ENCODE measurements at places on chromosomes 5 and 9.

GRCh38 chr5:172791286-172791685 lies 20.3 kb upstream of the DUSP1 start:
- DNase-seq: no peak

- no peak for DNase-seq
Observed at GRCh38 chr5:105773241-105773640, 1897.5 kb downstream of the EFNA5 start.

GRCh38 chr5:35640623-35641022 lies 23.0 kb downstream of the SPEF2 start:
- no peak for DNase-seq

- DNase-seq: no peak
Observed at GRCh38 chr5:34501016-34501415, 155.1 kb upstream of the RAI14 start.

DNA sequence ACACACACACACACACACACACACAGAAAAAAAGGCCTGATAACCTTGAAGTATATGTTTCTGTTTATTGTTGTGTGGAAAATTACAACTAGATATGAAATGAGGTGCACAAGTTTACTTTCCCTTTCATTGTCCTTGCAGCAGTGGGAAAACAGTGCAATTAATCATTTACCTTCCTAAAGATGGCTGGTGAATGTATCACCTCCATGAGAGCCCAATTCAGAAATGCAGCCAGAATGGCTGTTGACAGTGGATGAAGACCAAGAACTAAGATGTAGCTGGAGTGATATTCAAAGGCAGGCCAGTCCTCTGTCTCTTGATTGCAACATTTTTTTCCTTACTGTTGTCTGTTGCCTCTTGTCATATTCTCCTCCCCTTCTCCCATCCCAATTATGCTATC lies 49.6 kb upstream of the EIF4EBP3 start:
- no peak for DNase-seq

- peak; percentile 40 for DNase-seq
Observed at GRCh38 chr5:133746834-133747233, 134.5 kb upstream of the FSTL4 start.

DNA sequence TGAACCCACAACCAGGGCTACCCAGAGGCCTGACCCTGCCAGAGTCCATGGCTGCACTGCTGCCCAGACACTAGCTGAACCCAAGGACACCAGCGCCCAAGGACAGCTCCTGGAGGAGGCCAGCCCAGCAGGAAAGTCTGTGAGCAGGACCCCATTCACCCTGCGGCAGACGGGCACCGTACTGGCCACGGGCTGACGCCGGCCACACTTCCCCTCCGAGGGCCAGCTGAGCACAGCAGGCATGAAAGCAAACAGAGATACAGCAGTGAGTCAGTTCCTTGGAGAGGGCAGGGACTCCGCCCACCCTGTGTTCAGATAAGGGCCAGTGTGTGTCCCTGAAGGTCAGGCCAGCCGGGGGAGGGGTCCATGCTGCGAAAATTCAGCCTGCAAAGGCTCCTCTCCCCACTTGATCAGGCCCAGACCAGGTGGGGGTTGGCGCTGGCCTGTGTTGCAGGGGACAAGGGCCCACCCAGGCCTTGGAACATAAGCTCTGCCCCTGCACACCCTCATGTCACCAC lies 3.2 kb downstream of the RNF208 start:
- no peak for DNase-seq

- DNase-seq: no peak
Observed at GRCh38 chr5:98455665-98456064, 317.8 kb upstream of the RGMB start.

- no peak for DNase-seq
Observed at GRCh38 chr5:140575309-140575708, 10.7 kb downstream of the SLC35A4 start.

- DNase-seq: no peak
Observed at GRCh38 chr5:79487251-79487650, 26.7 kb downstream of the HOMER1 start.

DNA sequence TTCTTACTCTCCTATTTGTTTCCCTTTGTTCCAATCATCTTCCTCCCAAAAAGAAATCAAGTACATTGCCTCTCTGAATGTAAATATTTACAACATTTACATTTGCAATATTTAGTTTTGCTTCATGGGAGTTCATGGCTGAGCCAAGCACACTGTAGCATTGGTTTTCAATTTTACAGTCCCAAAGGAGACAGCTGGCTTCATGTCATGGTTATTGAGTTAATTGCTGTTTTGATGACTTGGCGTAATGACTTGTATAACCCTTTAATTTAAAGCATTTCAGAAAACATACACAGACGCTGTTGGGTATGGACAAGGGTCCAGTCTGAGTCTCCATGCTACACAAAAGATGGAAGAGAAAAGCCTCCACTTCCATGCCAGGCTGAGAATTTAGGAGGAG lies 25.6 kb upstream of the VLDLR start:
- DNase-seq: no peak

- no peak for DNase-seq
Observed at GRCh38 chr5:31347552-31347905, 154.0 kb downstream of the CDH6 start.

- DNase-seq: no peak
Observed at GRCh38 chr9:86944796-86945727, 2.2 kb downstream of the GAS1 start.

DNA sequence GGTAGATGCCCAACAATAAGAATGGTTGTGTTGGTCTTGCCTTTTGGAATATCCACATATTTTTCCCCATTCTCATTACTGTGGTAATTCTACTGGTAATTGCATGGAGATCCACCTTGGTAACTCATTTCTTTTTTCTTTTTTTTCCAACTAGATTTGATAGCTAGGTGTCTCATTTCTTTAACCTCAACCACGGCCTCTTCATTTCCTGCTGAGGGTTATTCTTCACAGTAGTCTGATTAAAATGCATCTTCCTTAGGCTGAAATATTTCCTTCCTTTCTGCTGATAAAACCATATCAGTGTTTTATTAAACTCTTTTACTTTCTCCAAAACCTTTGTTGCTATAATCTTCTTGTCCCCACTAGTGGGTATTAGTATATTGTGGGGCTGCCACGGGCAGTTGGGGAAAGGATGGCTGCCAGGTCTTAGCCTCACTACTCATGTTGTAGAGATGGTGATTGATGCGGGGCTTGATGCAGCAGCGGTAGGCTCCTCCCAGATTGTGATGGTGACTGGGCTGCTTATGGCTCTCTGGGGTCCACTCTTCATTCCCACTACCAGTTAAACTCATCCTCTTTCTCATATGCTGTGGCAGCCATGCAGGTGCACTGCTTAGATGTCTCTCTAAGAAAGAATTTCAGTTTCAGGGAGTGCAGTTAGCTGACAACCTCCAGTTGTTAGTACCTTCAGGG lies 35.9 kb downstream of the KIF2A start:
- DNase-seq: peak; percentile 39

DNA sequence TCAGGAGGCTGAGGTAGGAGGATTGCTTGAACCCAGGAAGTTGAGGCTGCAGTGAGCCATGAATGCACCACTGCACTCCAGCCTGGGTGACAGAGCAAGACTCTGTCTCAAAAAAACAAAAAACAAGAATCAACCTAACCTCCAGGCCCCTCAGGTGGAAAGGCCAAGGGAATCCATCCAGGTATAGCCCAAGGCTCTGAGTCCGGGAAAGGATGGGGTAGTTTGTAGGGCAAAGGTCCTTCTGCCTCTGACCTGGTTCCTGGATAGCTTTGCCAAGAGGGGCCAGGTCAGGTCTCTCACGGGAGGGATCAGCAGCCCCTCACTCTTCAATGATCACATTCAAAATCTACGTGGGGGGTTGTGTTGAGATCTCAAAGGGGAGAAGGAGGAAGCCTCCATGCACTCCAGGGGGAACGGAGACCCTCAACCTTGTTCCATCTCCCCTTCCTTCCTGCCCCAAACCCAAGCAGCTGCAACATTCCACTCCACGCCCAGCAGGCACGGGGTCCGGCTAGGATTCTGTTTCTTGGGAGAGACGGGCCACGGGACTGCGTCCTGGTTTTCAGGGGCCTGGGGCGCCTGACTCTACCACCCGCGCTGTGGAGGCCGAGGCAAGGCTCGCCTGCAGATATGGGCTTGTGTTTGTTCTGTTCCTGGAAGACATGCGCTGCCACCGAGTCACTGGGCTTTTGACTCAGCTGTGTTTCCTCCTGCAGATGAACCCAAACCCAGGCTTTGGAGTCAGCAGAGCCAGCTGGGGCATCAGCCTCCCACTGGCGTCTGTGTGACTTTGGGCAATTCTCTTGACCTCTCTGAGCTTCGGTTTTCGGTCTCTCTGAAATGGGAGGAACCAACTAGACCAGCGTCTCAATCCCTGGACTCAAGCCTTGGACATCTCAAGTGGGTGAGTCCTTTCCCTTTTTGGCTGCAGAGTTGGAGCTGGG lies 35.5 kb downstream of the PLPP7 start:
- DNase-seq: no peak

GRCh38 chr5:145948921-145949320 lies 12.5 kb downstream of the SH3RF2 start:
- DNase-seq: no peak

- DNase-seq: no peak
Observed at GRCh38 chr9:2378266-2378665, 243.3 kb upstream of the VLDLR start.
